ENCODE measurements at places on chromosomes 11 and 22. TPM values are rescaled to one million over a fixed set of nuclear protein-coding genes. Genes with fewer than 3 reads are reported as not detected.

C11orf91 gene
- total RNA-seq, result not detected

- DNase-seq, result no peak
These were observed 178.8 kb upstream of the MTMR2 start for GRCh38 chr11:96102664-96103078.

OR8D4 gene
- total RNA-seq, result not detected

GRCh38 chr22:33163815-33164214, 105.6 kb upstream of the SYN3 start:
- no peak for DNase-seq

SLC22A25 gene
- total RNA-seq, result not detected

- no peak for DNase-seq
These were observed 31.8 kb downstream of the SCN4B start for GRCh38 chr11:118120793-118121192.

DNA sequence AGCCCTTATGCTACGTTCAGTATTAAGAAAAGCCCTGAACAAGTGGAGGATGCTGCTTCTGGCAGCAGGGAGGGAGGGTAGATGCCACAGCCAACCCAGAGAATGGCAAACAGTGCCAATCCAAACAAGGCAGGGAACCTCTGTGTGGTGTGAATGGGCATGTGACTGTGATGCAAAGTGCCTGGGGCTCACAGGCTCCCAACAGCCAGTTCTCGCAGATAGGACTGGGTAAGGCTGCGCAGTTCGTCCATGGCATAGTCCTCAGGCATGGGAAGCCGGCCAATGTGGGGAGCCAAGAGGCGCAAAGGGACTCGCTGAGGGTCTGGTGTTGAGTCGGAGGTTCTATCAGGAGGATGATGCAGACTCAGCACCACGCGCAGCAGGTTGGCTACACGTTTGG, 4.8 kb upstream of the CHRNA10 start:
- peak; percentile 57 for DNase-seq

- DNase-seq, result no peak
These were observed 309.8 kb downstream of the TTC28 start for GRCh38 chr22:28369854-28370253.

DNA sequence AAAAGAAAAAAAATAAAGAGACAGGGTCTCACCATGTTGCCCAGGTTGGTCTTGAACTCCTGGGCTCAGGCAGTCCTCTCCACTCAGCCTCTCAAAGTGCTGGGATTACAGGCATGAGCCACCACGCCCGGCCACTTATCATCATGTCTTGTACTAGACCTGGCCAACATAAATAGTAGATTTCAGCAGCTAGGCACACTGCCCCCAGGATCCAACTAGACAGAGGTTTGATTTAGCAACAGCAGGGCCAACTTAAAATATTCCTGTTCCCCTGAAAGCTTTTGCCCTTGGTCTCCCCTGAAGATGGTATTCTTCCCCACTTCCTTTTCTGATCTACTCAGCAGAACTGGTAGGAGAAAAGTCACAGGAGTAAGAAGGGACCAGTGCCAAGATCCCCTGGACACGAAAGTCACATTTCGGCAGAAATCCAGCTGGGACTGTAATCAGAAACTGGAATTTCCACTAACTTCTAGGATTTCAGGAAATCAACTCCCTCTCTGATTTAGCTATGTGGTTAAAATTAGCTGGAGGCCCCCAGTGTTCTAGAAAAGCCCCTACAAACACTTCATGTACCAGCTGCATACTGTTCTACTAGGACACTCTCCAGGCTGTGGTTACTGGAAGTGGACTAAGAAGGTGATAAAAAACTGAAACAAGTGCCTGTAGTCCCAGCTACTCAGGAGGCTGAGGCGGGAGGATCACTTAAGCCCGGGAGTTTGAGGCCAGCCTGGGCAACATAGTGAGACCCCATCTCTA, 8.9 kb upstream of the PPP2R1B start:
- DNase-seq, result no peak

- DNase-seq, result no peak
These were observed 3.9 kb upstream of the PLA2G3 start for GRCh38 chr22:31144223-31144622.

DNA sequence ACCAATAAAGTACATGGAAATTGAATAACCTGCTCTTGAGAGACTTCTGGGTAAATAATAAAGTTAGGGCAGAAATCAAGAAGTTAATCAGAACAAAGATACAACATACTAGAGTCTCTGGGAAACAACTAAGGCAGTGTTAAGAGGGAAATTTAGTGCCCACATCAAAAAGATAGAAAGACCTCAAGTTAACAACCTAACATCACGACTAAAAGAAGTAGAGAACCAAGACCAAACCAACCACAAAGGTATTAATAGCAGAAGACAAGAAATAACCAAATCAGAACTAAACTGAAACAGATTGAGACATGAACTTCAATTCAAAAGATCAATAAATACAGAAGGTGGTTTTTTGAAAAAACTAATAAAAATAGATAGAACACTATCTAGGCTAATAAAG, 140.7 kb downstream of the JRKL start:
- no peak for DNase-seq

GRCh38 chr11:110409174-110409573, 20.6 kb upstream of the FDX1 start:
- no peak for DNase-seq

ARHGAP20 gene
- total RNA-seq, result not detected

DNA sequence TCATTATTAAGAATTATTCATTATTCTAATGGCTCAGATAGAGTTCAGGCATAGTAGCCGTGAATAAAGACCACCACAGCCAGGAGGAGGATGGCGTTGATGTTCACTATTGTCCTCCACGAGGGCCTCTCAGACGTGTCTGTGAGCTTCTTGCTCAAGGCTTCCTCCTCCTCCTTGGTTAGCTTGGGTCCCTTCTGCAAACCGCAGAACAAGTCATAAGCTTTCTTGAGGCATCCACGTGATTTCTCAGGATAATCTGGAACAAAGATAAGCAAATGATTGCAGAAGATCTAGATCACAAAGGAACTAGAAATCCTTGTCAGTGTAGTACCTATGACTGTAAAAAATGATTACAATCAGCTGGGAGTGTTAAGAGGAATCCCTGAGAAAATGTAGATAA, 13.6 kb upstream of the RFPL2 start:
- DNase-seq, result peak; percentile 96

DNA sequence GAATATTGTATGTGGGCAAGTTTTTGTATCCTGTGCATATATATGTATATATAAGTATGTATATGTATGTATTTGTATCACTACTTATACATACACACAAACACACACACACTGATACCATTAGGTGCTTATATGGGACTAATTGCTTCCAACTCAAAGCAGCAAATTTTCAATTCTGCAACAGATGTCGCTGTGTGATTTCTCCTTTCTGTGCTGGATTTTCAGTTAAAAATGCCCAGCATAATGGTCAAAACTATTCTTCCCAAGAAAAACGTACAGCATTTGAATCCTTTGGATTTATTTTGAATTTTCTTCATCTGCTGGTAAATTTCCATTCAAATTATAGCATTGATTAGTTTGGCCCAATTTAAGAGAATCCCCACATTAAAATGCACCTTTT, 4.3 kb downstream of the CADM1 start:
- no peak for DNase-seq

DNA sequence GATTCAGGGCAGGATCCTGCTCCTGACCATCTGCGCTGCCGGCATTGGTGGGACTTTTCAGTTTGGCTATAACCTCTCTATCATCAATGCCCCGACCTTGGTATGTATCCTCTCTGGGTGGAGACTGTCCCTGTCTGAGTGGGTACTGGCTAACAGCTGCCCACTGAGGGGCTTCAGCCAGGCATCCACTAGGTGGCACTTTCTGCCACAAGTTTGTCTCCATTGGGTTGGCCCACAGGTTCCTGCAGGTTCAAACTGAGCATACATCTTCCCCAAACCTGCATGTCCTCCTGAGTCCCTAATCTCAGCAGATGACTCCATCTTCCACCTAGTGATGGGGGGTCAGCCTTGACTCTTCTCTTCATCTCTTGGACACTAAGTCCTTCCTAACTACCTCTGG, 4.4 kb downstream of the SLC2A11 start:
- peak; percentile 85 for DNase-seq

GRCh38 chr11:114610984-114611944, 15.7 kb upstream of the NXPE4 start:
- no peak for DNase-seq

- no peak for DNase-seq
These were observed 541.9 kb upstream of the CADM1 start for GRCh38 chr11:116046127-116046526.

- DNase-seq, result no peak
These were observed 919.1 kb downstream of the TBC1D22A start for GRCh38 chr22:47681411-47682165.

Measured in SK-MEL-5 (cell line).